ENCODE measurements at places on chromosomes 7 and 10.
A peak's percentile ranks its signal among the peaks of the same experiment; 100 is the strongest.

- DNase-seq: no peak
Observed at GRCh38 chr7:22332461-22332870, 24.5 kb downstream of the RAPGEF5 start.

- DNase-seq: no peak
Observed at GRCh38 chr7:132400561-132401142, 175.6 kb downstream of the PLXNA4 start.

- DNase-seq: no peak
Observed at GRCh38 chr7:73622909-73623797, 1.2 kb downstream of the MLXIPL start.

GRCh38 chr7:116572036-116572435, 47.2 kb downstream of the CAV1 start:
- no peak for DNase-seq

DNA sequence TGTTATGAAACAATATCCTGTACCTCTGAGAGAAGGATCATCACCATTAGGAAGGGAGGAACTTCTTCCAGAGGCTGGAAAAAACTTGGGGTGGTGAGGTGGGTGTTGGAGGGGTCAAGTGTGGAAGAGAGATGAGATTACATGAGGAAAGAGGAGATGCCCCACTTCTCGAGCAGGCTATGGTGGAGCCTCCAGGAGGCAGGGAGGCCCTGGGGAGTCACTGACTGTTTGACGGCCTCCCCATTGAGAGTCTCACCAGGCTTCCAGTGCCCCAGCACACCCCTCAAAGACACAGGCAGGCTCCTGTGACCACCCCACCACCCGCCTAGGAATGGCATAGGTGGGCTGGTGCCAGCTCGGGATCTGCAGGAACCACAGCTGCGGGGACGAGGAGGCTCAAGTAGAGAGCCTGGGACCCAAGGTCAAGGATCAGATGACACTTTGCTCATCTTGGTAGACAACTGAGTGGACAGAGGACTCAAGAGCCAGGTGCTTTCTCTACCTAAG, 185.3 kb upstream of the GDF10 start:
- DNase-seq: no peak

GRCh38 chr7:99767662-99768061, 16.3 kb downstream of the CYP3A4 start:
- peak; percentile 7 for DNase-seq

DNA sequence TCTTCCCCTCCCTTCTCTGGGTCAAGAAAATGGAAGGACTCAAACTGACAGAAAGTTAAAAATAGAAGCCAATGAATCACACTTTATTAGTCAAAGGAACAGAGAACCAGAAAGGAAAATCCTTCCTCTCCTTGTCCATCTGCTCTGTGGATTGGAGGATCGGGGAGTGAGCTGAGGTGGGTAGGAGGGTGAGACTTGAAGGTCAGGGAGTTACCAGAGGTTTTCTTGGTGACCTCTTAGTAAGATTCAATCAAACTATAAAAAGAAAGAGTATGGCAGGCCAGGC, 12.2 kb downstream of the TLX1 start:
- no peak for DNase-seq

GRCh38 chr10:131442271-131442670, 130.8 kb upstream of the TCERG1L start:
- DNase-seq: no peak

DNA sequence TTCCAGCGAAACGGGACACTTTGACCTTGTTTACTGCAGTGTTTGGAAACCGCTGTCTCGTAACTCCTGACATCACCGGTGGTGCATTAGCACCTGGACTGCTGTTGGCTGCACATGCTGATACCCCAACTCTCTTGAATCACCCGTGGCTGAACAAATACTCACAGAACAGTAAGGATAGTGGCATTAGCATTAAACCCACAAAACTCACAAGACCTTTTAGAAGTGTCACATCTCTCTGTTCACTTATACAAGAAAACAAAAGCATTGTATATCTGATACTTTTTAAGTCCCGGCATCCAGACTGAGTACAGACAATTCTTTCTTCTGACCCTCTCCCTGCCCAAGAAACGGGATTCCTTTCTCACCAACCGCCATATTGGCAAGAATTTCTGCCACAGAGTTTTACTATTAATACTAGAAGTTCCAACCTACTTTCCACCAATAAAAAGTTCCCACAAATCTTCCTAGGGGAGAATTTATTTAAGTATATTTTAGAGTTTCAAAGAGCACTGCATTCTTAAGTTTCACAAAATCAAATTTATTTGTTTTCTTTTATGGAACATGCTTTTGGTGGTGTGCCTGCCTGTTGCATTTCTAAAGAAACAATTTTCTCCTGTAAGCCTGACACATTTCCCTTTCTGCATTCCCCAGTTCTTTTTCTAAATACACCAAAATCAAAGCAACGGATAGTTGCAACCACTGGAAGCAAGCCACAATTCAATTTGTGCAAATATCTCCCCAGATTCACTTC, 208.4 kb upstream of the KLF14 start:
- DNase-seq: no peak

- no peak for DNase-seq
Observed at GRCh38 chr10:50851884-50852671, 33.3 kb downstream of the A1CF start.
